Activated naive CD4-positive, alpha-beta T cell treated with anti-CD3 and anti-CD28 coated beads for 36 hours (primary cell): ENCODE measurements at places on chromosomes 3 and 15. TPM values are rescaled to one million over a fixed set of nuclear protein-coding genes. Genes with fewer than 3 reads are reported as not detected.

GRCh38 chr3:14154276-14154675 is 24.1 kb downstream of the XPC start:
- H3K4me1 ChIP-seq: peaks cover 8% of the 10 kb centered on the region
- H3K4me3 ChIP-seq: no peak overlapping the region
- H3K27ac ChIP-seq: no peak overlapping the region
- peaks cover 34% of the 10 kb centered on the region for H3K36me3 ChIP-seq
- DNase-seq: no peak
- no peaks in the 10 kb centered on the region for H3K27me3 ChIP-seq

GRCh38 chr3:33799202-33799551 is 747 bp downstream of the PDCD6IP start:
- H3K27me3 ChIP-seq: no peaks in the 10 kb centered on the region
- H3K27ac ChIP-seq: peak overlapping the region; percentile 83
- H3K36me3 ChIP-seq: peaks cover 18% of the 10 kb centered on the region
- H3K4me1 ChIP-seq: peaks cover 62% of the 10 kb centered on the region
- H3K4me3 ChIP-seq: peak overlapping the region; percentile 95
- DNase-seq: no peak

EEF1AKMT4 gene
- 2.7 TPM for total RNA-seq

SST gene
- total RNA-seq: not detected
